ENCODE measurements at places on chromosomes 1 and 21. TPM values are rescaled to one million over a fixed set of nuclear protein-coding genes. Genes with fewer than 3 reads are reported as not detected.
A peak's percentile ranks its signal among the peaks of the same experiment; 100 is the strongest.

GRCh38 chr21:31509194-31510017 lies 150.1 kb upstream of the SOD1 start:
- DNase-seq = no peak

DNA sequence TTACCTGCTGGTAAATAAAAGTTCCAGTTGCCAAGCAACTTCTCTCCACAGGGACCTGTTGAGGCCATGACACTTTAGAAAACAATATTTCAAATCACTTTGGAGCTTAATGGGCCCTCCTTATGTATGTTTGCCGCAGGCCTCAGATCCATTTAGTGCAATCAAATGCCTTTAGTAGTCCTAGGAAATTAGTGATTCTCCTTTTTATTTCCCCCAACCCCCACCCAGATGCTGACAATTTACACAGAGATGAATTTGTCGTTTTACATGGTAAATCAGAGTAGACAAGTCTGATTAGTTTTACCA lies 83.6 kb downstream of the CLIC4 start:
- DNase-seq = no peak

GRCh38 chr1:154784924-154785531 lies 85.1 kb downstream of the KCNN3 start:
- peak; percentile 29 for DNase-seq

DNA sequence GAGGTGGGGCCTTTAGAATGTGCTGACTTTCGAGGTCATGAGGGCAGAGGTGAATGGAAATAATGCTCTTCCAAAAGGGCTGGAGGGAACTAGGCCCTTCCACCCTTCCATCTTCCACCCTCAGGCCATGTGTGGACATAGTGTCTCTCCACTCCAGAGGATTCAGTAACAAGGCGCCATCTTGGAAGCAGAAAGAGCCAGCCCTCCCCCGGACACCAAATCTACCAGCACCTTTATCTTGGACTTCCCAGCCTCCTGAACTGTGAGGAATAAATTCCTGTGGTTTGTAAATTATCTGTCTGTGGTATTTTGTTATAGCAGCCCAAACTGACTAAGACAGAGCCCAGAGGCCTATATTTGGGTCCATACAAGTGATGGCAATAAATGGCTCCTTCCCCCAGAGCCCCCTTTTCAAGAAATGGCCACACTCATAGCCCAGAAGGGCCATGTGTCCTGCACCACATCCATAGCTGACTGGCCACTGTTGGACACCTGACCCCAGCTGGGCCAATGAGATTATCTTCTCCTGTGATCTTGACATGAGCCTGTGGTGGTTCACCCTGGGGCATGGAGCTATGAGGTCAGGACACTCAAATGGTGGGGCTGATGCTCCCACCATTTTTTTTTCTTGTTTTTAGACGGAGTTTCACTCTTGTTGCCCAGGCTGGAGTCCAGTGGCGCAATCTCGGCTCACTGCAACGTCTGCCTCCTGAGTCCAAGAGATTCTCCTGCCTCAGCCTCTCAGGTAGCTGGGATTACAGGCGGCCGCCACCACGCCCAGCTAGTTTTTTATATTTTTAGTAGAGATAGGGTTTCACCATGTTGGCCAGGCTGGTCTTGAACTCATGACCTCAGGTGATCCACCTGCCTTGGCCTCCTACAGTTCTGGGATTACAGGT lies 114.9 kb downstream of the RRAGC start:
- DNase-seq = no peak

- no peak for DNase-seq
Measured at GRCh38 chr1:167314671-167315070, 94.0 kb downstream of the POU2F1 start.

Gene KLF17
- total RNA-seq = not detected

Data from Right ventricle myocardium superior (tissue), 1 donor.